ENCODE measurements at places on chromosomes 1 and 21. TPM values are rescaled to one million over a fixed set of nuclear protein-coding genes. Genes with fewer than 3 reads are reported as not detected.

DNA sequence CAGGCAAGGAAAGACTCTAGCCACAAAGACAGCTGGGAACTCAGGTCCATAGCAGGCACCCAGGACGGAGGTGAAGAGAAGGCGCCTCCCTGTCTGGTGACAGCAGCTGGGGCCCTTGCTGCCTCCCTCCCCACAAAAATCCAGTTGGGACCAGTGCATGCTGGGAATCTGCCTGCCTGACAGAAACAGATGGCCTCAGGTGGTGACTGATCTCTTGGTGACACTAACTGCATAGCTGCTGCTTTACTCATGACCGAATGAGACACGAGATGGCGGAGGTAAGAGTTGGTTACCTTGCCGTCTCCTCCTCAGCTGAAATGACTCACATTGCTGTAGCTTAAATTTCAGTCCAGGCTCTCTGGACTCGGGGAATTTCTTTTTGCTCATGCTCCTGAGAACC lies 130.3 kb downstream of the FGGY start:
- peak; percentile 73 for DNase-seq

DNA sequence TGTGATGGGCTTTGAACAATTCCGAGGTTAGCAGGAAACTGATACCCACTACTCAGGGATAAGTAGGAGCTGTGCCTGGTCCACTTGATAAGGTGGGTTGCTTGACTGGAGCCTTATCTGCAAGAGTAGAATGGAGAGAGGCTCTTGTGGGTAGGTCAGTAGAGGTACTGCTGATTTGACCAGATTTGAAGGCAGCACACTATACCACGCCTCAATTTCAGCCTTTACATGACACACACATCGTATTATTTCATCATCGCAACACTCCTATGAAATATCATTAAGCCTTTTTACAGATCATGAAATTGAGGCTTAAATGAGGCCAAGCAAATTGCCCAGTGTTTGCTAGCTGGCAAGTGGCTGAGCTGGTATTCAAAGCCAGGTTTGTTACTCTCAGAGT lies 69.6 kb downstream of the KCNJ15 start:
- no peak for DNase-seq

DNA sequence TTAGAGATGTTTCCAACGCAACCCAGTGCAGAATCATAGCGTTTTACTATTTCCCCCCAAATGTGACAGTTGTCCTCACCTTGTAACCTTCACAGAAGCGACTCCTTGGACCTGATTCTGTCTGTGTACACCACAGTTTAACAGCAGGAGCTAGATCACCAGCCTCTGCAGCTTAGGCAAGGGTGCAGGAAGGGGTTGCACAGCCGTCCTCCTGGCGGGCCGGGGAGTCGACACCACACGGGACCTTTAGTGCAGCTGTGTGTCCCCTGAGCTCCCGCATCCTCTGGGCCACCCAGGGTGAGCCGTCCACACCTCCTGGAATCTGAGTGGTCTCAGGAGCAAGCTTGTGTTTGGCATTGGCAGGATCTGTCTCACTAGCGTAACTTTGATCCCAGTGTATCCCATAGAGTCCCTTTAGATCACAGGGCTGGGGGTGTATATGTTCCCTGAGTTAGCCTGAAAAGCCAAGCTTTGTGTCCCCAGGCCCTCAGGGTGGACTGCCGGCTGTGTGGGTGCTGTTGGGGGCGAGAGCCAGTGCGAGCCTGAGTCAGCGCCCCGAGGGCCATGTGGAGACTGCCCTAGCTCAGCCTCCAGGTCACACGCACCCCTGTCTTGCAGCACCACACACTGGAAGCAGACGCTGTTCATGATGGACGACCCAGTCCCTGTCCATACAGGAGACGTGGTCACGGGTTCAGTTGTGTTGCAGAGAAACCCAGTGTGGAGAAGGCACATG lies 27.5 kb downstream of the PRMT2 start:
- peak; percentile 15 for DNase-seq

DNA sequence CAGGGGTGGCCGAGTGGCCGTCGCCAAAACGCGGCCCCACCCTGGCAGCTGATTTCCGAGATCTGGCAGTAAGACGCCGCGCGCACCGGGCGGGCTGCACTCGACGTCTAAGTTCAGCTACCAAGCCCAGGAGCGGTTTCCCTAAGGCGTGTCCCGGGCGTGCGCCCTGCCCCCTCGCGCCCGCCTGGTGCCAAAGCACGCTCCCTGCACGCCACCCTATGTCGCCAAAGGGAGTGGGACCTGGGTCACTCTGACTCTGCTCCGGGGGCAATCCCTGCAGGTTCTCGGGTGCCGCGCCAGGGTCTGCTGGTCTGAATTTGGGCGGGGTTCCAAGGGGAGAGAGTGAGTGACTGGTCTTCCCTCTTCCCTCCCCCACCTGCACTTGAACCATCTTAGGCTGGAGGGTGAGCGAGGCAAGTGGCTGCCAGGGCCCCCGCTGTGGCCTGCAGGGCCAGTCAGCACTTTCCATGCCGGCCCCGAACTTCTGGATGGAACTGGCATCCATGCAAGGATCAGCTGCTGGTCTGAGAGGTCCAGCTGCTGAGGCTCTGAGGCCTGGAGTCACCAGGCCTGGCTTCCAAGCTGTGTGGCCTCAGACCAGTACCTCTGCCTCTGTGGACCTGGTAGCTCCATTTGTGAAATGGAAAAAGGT lies at the start of gene LRRC38:
Gene LRRC38 (minus strand): TSS at position 109 of the 652 bp plus-strand sequence. CDS start 410 bp downstream, outside the sequence.
- no peak for DNase-seq

GRCh38 chr1:238999944-239000343 lies 386.4 kb upstream of the CHRM3 start:
- DNase-seq = no peak

DNA sequence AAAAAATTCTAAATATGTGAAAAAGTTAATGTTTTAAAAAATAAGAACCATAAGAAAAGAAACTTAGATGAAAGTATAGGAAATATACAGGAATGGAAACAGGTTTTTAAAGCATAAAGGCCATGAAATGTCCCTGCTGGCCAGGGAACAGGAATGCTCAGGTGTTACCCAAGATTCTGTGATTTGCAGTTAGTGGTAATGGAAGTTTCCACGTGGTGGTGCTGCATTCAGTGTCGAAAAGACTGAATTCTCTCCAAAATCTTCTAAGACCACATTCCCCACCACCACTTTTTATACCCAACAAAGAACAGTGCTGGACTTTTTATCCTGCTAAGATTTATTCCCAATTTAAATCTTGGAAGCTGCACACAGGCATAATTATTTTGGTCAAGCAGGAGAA lies 126.2 kb downstream of the PRRX1 start:
- DNase-seq = no peak

GRCh38 chr1:248828845-248829244 lies 3.1 kb upstream of the SH3BP5L start:
- DNase-seq = peak; percentile 86

GRCh38 chr1:27348861-27349783 lies 7.3 kb downstream of the SYTL1 start:
- peak; percentile 47 for DNase-seq

- peak; percentile 80 for DNase-seq
Measured at GRCh38 chr1:26887125-26887524, 3.0 kb downstream of the GPN2 start.

- DNase-seq = no peak
Measured at GRCh38 chr1:29963946-29964345, 727.6 kb downstream of the PTPRU start.

DNA sequence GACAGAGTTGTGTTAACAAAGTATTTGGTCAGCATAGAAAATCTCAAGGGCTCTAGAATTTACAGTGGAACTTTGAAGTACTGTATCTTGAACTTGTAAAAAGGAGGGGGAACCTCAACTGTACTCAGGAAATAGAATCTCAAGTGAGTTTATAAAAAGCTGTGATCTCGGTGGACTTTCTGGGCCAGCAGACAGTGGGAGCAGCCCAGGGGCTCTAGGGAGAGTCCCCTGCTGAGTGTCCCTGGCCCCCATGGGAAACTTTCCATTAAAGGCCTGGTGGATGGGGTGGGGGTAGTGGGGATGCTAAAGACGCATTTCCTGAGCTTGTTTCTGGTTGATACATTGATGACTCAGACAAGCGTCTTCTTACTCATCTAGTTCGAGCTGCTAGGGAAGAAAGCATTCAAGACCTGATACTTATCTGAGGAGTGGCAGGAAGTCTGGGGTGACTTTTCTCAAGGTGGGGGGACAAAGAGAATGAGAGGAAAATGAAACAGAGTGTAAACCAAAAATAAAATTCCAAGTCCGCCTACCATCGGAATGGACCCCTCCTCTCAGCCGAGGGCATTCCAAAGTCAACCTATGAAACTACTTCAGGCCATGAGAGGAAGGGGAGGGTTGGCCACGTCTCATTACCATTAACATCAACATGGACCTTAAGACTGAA lies 65.5 kb downstream of the NID1 start:
- peak; percentile 93 for DNase-seq

DNA sequence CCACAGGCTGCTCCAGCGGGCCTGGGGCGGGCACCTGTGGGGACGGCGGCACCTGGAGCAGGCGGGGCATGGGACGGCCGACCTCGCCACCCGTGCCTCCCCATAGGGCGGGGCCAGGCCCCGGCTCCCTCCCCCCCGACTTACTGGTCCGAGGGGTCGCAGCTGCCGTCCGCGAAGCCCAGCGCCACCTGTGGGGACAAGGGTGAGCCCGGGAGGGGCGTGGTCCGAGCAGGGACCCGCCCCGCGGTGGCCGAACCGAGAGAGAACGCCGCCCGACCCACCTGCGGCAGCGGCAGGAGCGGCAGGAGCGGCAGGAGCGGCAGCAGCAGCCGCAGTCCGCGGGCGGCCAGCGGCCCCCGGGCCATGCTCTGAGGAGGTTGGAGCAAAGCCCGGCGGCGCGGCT lies at the start of gene TMEM52:
Gene TMEM52 (minus strand): TSS at position 379 of the 403 bp plus-strand sequence. CDS start 14 bp downstream, at position 365.
- no peak for DNase-seq

GRCh38 chr1:6859415-6860343 lies 74.4 kb downstream of the CAMTA1 start:
- DNase-seq = peak; percentile 93

DNA sequence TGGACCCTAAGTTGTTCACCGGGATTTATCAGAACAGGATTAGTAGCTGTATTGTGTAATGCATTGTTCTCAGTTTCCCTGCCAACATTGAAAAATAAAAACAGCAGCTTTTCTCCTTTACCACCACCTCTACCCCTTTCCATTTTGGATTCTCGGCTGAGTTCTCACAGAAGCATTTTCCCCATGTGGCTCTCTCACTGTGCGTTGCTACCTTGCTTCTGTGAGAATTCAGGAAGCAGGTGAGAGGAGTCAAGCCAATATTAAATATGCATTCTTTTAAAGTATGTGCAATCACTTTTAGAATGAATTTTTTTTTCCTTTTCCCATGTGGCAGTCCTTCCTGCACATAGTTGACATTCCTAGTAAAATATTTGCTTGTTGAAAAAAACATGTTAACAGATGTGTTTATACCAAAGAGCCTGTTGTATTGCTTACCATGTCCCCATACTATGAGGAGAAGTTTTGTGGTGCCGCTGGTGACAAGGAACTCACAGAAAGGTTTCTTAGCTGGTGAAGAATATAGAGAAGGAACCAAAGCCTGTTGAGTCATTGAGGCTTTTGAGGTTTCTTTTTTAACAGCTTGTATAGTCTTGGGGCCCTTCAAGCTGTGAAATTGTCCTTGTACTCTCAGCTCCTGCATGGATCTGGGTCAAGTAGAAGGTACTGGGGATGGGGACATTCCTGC lies 3.9 kb upstream of the OLFML3 start:
- DNase-seq = peak; percentile 64

- DNase-seq = no peak
Measured at GRCh38 chr1:172125812-172126430, 284.6 kb downstream of the DNM3 start.

GRCh38 chr1:15856888-15857287 lies 9.4 kb downstream of the SPEN start:
- DNase-seq = no peak

Gene RHD
- polyA plus RNA-seq = 0.33 TPM

Gene FMO3
- not detected for polyA plus RNA-seq

Gene LRRC38
- not detected for polyA plus RNA-seq

Gene DUSP10
- 16.4 TPM for polyA plus RNA-seq

Gene LCE1E
- not detected for polyA plus RNA-seq

Gene ETNK2
- 5.0 TPM for polyA plus RNA-seq

Gene FAM151A
- not detected for polyA plus RNA-seq

Gene KRTAP23-1
- polyA plus RNA-seq = not detected

Gene LRRC71
- polyA plus RNA-seq = not detected

Gene HPDL
- polyA plus RNA-seq = 1.2 TPM

Gene XCL2
- not detected for polyA plus RNA-seq
